Activated B cell treated with CpG ODN at 0.5 μM for 24 hours (primary cell): ENCODE measurements at places on chromosomes 6 and 20. TPM values are rescaled to one million over a fixed set of nuclear protein-coding genes. Genes with fewer than 3 reads are reported as not detected.

The SAMD5 gene
- total RNA-seq: not detected in 2 replicates

DNA sequence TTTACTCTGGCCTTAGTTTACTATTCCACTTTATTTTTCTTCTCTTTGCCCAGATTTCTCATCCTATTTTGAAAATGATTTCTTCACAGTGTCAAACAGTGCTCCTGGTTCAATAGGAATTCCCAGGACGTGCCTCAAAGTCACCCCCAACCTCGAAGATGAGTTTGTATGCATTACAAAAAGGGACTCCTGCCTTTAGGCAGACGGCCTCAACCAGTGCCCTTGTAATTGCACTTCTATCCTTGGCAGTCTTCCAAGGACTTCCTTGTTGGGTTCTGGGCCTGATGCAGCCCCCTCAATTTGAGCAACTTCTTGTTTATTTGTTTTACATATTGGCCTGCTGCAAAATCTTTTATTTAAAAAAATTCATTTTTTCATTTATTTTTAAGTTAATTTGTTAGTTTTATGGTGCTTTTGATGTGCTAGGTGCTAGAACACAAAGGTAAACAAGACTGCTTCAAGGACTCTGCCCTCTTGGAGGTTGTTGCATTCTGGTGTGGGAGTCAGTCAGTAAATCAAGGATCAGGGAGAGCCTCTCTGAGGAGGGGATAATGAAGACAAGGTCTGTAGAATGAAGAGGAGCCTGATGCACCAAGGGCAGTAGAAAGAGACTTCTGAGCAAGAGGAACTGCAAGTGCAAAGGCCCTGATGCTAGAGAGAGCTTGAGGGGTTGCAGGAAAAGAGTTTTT lies 181.5 kb upstream of the LAMP5 start:
- DNase-seq: no peak

- DNase-seq: no peak
These were observed 16.3 kb upstream of the SMAP1 start for GRCh38 chr6:70651326-70651905.

The PLN gene
- total RNA-seq: not detected in 2 replicates
